ENCODE measurements at places on chromosomes 16 and 17. TPM values are rescaled to one million over a fixed set of nuclear protein-coding genes. Genes with fewer than 3 reads are reported as not detected.

The TLCD2 gene
- total RNA-seq: 1.1 TPM

The ABCC3 gene
- not detected for total RNA-seq

The PDE6G gene
- total RNA-seq: 0.45 TPM

The NUPR1 gene
- not detected for total RNA-seq

The KRT40 gene
- total RNA-seq: not detected
